ENCODE measurements at places on chromosomes 5 and 9.

DNA sequence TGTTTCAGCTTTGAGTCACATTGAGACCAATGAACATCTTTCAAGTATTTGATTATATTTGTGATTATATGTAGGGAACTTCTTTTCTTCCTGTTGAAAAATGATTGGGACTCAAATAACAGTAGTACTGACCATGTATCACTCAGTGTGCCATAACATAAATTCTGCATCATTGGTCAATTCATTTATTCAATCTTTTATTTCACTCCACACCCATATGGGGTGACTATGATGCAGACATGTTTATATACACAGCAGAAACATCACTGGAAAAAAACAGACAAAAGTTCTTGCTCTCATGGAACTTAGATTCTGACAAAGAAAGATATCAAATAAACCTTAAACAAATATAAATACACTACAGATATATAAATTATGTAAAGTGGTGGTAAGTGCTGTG lies 74.7 kb upstream of the ANXA1 start:
- DNase-seq: no peak

GRCh38 chr5:62483556-62483955 lies 71.0 kb downstream of the IPO11 start:
- DNase-seq: no peak

GRCh38 chr5:35788724-35789123 lies 68.0 kb upstream of the IL7R start:
- no peak for DNase-seq

GRCh38 chr5:67216564-67216963 lies 20.0 kb upstream of the CD180 start:
- no peak for DNase-seq

DNA sequence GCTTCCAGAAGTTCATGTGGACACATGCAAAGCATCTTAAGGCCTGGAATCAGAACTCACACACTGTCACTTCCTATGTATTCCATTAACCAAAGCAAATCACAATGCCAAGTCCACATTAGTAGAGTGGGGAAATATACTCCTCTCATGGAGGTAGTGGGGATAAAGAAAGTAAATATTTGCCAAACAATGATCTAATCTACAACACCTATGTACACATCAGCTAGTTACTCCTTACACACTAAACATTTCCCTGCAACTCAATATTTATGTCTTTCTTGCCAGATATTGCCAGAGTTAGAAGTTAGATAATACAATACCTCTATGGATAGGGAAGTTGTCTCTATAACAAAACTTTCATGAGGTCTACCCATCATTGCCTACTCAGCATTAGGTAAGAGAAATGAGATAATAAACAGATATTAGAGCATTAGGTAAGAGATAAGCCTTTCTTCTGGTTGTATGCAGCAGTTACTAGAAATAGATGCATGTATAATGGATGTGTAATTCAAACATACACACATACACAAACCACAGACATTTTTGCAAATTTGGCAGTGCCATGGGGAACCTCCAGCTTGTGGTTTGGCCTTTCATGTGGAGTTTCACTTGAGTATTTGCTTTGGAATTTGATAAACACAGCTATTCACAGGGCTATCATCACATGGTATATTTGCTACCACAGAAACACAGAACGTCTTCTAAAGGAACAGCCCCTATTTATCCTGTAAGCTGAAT lies 196.5 kb downstream of the TLE1 start:
- no peak for DNase-seq

DNA sequence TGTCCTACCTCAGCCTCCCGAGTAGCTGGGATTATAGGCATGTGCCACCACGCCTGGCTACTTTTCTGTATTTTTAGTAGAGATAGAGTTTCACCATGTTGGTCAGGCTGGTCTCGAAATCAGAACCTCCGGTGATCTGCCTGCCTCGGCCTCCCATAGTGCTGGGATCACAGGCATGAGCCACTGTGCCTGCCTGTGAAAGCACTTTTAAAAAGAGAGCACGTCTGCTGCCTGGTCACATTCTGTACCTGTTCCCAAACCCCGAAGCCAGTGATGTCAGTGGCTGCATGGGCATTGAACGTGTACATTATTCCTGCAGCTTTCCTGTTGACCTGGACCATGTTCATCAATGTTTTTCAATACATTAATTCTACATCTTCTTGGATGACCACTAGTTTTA lies 35.1 kb upstream of the SIMC1 start:
- DNase-seq: no peak

DNA sequence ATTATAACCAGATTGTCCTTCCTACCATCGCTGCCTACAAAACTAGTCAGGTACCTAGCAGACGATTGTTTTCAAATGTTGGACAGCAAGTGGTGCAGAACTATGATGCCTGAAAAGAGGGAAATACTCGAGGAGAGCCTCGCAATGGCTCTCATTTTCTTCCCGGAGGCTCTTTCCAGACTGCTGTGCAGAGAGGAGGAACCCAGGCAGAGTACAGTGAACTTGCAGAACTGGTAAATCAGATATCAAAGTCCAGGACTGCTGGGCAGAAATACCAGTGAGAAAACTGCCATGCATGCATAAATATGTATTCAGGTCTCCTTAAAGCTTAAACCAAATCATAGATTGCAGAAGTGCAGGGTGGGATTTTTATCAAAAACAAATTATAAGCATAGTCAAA lies 26.4 kb upstream of the UGT3A1 start:
- DNase-seq: no peak

GRCh38 chr5:36006163-36006562 lies 15.0 kb upstream of the UGT3A1 start:
- no peak for DNase-seq

- no peak for DNase-seq
Observed at GRCh38 chr5:129345213-129345924, 114.7 kb upstream of the ADAMTS19 start.

- no peak for DNase-seq
Observed at GRCh38 chr5:142874540-142874939, 104.4 kb downstream of the ARHGAP26 start.

DNA sequence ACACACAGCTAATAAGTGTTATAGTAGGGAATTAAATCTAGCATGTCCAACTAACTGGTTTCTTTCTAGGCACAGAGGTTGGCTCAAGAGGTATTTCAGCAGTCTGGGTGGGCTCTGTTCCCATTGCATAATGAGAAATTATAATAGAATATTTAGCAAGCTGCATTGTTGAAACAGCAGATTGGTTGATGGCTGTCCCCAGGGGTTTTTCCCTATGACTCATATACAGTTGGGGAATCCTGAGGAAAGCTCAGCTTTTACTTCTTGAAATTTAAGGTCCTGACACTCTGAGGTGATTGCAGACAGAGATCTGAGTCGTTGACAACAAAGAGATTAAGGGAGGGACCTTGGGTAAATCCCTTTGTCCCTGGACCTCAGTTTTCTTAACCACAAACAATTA lies 38.3 kb upstream of the TNFSF8 start:
- DNase-seq: no peak

- DNase-seq: no peak
Observed at GRCh38 chr9:92724528-92725265, 39.9 kb downstream of the BICD2 start.

- DNase-seq: no peak
Observed at GRCh38 chr9:84141741-84142370, 161.3 kb downstream of the RMI1 start.

DNA sequence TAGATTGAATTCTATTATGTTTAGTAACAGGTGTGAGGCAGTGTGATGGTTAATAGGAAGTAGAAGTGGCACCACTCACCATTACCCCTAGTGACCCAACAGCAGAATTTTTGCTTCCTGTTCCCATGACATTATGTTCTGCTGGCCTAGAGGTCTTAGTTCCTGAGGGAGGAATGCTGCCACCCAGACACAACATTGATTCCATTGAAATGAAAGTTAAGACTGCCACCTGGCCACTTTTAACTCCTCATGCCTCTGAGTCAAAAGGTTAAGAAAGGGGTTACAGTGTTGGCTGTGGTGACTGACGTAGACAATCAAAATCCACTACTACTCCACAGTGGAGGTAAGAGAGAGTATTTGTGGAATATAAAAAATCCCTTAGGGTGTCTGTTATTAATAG lies 218.9 kb upstream of the NMUR2 start:
- no peak for DNase-seq

DNA sequence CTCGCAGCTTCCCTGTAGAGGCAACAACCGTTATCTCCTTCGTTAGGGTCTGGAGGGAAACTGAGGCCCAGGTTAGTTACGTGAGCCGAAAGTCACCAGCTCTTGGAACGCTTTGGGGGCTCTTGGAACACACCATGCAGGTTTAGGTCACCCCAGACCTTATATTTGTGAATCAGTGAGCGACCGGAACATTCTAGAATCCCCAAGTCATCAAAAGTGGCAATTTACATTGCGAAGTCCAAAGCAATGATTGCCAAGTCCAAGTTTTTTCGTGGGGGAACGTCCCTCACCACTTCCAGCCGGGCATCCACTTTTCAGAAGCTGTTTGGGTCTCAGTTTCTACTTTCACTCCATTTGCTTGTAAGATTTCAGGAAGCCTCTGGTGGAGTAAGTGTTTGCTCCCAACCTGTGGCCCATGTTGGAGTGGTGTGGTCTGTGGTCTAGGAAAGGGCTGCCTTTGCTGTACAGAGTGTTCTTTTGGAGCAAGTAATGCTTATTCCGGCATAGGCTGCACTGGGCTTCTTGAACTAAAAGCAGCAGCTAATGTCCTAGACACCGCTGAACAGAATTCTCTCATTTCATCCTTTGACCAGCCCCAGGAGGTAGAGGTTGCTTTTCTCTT lies 32.8 kb upstream of the SPRY4 start:
- DNase-seq: no peak

GRCh38 chr5:114325541-114325940 lies 36.3 kb upstream of the KCNN2 start:
- DNase-seq: no peak

- no peak for DNase-seq
Observed at GRCh38 chr9:4838189-4838546, 45.4 kb downstream of the RCL1 start.

DNA sequence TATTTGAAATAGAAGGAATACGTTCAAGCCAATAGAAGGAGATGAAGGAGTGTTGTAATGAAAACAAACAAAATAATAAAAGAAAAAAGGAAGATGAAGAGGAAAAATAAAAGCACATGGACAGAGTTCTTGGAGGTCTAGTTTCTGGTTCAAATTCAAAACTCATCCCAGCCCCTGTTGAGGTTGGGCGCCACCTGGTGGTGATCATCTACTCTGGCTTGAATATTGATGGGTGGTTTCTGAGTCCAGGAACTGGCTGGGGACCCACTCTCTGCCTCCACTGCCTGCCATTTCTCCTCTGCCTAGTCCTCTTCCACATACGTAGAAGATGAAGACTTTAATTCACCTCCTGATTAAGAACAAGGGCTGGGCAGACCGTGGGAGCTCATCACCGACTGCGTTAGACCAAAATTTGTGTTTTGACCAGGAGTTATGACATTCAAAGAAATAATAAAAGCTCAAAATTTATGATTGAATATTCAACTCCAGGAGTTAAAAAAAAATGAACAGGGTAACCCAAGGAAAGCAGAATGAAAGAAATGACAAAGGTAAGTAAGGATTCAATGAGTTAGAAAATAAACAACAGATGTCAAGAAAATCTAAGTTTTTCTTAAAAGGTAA lies 99.0 kb upstream of the SLC1A3 start:
- peak; percentile 41 for DNase-seq

DNA sequence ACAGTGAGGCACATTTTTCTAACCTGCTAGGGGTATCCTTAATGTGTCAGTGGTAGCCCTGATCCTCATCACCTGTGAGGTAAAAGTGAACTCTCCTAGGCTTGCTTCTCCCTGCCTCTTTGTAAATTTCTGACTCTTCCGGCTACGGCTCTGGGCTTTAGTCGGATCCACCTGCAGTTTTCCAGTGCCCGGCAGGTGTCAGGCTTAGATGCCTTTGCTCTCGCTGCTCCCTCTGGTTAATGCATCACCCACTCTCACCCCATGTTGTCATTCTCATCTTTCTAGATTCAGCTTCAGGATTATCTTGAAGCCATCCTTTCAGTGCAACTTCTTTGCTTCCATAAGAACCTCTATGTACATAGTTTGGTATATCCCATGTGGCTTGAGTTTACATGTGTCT lies 3.6 kb downstream of the CEP78 start:
- DNase-seq: no peak

DNA sequence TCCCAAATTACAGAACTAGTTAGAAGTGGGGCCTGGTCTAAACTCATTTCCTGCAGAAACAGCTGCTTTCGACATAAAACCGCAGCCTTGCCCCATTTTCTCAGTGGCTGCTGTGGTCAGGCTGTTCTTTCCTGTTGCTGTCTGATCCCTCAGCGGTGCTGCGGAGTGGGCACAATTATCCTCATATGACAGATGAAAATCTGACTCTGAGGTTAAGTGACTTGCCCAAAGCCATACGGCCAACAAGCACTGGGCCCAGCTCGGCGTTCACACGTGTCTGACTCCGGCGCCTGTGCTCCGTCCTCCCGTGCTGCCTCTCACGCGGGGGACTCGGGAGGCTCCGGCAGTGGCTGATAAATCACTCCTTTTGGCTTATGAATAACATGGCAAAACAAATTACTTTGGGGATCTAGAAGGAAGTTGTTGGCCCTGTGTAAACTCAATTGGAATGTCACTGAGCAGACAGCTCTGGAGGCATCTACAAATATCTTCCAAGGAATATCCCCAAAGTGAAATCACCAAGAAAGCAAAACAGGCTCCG lies 142.6 kb upstream of the LMX1B start:
- DNase-seq: no peak

- DNase-seq: no peak
Observed at GRCh38 chr5:2762744-2763532, 11.5 kb upstream of the IRX2 start.

DNA sequence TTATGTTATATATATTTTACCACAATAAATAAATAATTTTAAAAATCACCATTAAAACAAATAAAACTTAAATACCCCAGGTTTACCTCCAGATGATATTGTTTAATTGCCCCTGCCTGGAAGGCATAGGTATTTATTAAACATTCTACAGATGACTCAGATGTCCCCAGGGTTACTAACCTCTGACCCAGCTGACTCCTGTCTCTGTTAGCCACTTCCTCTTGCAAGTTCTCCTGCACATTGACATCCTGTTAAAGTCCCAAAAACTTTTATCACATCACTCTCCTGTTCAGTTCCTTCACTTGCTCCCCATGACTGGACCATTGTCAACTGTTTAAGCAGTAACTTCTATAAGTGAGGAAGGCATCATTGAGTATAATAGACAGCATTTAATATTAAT lies 37.0 kb upstream of the RAB3C start:
- no peak for DNase-seq

- DNase-seq: no peak
Observed at GRCh38 chr9:93466416-93467061, 13.2 kb upstream of the FAM120AOS start.

Data from iPS DF 6.9 (cell line).